ENCODE measurements at places on chromosomes 6 and 20. TPM values are rescaled to one million over a fixed set of nuclear protein-coding genes. Genes with fewer than 3 reads are reported as not detected.

Gene RBM24
- total RNA-seq: 3.4 TPM

Gene MAP1LC3A
- 20.9 TPM for total RNA-seq

DNA sequence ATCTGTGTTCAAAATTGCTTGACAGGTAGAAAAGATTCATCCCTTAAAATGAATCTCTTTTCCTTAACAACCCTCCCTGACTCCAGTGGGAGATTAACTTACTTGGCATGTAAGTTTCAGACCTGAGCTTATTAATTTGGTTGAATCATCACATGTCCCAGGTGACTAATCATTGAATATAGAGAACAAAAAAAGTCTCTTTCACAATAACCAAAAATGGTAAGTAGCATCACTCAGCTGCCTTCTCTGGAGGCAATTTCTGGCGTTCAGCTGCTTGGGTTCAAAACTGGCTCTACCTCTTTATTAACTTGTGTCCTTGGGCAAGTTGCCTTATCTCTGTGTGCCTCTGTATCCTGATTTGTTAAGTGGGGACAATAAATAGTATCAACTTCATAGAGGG lies 2.9 kb downstream of the C6orf141 start:
- peak; percentile 25 for DNase-seq

DNA sequence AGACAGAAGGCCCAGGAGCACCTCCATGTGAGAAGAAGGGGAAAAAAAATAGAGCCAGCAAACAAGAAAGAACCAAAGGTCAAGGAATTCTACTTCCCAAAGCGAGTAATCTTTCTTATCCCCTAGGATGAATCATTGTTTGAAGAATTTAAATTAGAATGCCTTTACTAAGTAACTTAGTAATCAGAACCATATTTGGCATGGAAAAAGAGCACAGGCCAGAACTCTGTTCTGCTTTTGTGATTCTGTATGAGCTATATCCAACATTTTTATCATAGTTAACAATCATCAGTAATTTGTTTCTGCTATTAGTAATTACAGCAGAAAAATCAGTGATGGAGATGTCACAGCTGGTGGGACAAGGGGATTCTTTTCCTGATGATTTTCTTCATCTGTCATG lies 228.8 kb upstream of the FAM83B start:
- DNase-seq: peak; percentile 39

GRCh38 chr6:56739836-56740815 lies 97.4 kb upstream of the DST start:
- no peak for DNase-seq

Gene RPN2
- total RNA-seq: 405 TPM

Gene PTP4A1
- total RNA-seq: 73.0 TPM

DNA sequence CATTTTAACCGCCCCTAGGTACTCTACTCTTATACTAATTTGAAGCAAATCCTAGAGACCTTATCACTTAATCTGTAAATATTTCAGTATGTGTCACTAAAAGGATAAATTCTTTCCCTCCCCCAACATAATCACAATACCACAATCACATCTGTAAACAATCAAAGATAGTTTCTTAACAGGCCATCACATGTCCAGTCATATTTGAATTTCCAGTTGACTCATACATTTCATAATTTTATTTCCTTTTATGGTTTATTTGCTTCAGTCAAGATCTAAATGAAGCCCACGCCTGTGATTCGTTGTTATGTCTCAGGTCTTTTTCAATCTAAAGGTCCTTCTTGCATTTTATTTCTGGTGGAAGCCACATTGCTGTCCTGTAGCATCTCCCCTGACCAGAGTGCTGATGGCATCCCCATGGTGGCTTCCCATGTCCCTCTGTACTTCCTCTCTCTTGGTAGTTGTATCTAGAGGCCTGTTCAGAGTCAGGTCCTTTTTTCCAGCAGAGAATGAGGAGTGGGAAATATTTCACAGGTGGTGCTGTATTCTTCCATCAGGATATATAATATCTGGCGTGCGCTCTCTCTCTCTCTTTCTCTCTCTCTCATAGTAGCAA lies 128.6 kb upstream of the SLC22A23 start:
- peak; percentile 28 for DNase-seq

DNA sequence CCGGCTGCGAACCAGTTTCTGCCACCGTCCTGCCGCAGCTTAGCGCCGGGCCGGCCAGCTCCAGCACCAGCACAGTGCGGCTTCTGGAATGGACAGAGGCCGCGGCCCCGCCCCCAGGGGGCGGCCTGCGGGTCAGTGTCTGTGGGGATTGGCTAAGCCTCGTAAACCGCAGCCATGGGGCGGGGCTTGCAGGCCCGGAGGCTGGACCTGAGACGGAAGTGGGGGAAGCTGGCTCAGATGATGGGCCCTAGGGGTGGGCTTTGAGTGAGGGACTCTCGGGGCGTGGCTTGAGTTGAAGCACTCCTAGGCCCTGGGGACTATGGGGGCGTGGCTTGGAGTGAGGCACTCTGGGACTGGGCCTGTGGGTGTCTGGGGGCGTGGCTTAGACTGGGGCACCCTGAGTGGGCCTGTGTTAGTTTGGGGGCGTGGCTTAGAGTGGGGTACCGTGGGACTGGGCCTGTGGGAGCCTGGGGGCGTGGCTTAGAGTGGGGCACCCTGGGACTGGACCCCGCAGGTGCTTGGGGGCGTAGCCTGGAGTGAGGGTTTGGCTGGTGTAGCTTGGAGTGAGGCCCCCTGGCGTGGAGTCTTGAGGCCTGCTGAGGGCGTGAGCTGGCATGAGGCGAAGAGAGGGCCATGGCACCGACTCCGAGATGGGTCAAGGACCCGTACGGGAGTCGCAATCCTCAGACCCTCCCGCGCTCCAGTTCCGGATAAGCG lies 6.6 kb downstream of the L3MBTL1 start:
- peak; percentile 98 for DNase-seq

DNA sequence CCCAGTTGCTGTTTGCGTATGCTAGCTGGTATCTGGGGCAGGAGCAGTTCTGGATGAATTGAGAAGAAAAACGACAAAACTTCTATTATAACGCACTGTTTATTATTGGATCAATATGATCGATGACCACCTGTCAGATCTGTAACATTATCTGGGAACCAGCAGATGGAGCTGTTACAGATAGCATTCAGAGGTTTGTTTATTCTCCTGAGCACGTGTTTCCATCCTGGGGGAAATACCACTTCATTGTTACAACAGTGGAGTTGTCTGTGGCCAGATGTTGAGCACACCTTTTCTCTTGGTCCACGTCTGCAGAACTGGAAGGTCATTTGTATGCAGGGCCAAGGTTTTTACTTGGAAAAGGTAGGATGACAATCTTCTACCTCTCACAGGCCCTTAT lies 16.0 kb upstream of the NKX2-2 start:
- DNase-seq: peak; percentile 27

Gene ETV7
- total RNA-seq: 0.09 TPM

Gene HLA-DOB
- not detected for total RNA-seq

GRCh38 chr20:17933711-17934110 lies 34.9 kb downstream of the SNX5 start:
- no peak for DNase-seq

GRCh38 chr20:62795023-62795761 lies 1.1 kb upstream of the MRGBP start:
- peak; percentile 61 for DNase-seq

GRCh38 chr6:41682497-41683272 lies 44.4 kb downstream of the MDFI start:
- no peak for DNase-seq

Gene VARS2
- 11.7 TPM for total RNA-seq

GRCh38 chr20:44600758-44601201 lies 18.4 kb downstream of the PKIG start:
- DNase-seq: peak; percentile 39

- no peak for DNase-seq
Observed at GRCh38 chr6:470051-470900, 78.7 kb downstream of the IRF4 start.

DNA sequence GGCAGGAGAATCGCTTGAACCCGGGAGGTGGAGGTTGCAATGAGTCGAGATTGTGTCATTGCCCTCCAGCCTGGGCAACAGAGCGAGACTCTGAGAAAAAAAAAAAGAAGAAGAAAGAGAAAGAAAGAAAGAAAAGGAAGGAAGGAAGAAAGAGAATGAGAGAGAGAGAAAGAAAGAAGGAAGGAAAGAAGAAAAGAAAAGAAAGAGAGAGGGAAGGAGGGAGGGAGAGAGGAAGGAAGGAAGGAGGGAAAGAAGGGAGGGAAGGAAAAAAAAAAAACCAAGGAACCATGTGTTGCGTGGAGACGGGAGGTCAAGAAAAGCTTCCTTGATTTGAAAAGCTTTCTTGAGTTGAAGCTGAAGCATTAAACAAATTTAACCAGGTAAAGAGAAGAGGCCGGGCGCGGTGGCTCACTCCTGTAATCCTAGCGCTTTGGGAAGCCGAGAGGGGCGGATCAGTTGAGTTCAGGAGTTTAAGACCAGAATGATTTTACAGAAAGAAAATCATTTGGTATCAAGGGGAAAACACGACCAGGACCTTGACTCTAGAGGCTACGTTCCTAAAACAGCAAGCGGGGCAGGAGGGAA lies 90.5 kb upstream of the PRSS16 start:
- DNase-seq: peak; percentile 13

DNA sequence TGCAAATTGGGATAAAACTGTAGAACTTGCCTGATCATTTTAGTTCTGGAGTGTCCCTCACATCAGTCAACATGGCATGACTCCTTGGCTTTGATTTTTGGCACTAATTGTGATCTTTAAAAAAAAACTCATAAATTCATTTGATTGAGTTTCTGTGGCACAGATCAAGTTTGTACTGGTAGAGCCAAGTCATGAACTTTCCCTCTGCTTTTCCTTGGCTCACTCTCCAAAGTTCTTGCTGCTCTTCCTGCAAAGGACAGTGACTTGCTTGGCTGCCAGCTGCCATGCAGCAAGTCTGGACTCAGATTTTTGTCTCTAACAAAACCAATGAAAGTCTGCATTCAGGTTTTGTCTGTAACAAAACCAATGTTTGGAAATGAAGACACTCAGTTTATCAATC lies 115.5 kb downstream of the RFX6 start:
- no peak for DNase-seq

DNA sequence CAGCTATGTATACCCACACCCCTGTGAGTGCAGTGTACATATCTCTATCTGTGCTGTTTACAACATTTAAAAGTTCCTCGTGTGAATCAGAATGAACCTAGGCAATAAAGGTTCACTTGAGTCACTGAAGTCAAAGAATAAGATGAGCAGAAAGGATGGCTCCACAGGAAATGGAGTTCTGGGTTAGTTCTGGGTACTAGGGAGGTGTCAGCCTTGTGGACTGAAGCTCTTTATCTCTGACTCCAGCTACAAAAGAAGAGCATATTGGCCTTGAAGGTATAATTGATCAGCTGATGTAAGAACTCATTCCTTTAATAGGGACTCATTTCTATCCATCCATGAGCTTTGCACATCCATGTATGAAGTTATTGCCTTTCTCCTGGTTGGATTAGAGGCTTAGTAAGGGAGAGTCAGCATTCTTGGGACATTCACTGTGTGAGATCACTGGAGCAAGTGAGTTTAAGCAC lies 73.9 kb upstream of the BACH2 start:
- DNase-seq: no peak

Gene FLRT3
- total RNA-seq: 0.51 TPM

Gene TLDC2
- 0.14 TPM for total RNA-seq

Gene RFX6
- total RNA-seq: not detected

Gene C6orf15
- not detected for total RNA-seq

DNA sequence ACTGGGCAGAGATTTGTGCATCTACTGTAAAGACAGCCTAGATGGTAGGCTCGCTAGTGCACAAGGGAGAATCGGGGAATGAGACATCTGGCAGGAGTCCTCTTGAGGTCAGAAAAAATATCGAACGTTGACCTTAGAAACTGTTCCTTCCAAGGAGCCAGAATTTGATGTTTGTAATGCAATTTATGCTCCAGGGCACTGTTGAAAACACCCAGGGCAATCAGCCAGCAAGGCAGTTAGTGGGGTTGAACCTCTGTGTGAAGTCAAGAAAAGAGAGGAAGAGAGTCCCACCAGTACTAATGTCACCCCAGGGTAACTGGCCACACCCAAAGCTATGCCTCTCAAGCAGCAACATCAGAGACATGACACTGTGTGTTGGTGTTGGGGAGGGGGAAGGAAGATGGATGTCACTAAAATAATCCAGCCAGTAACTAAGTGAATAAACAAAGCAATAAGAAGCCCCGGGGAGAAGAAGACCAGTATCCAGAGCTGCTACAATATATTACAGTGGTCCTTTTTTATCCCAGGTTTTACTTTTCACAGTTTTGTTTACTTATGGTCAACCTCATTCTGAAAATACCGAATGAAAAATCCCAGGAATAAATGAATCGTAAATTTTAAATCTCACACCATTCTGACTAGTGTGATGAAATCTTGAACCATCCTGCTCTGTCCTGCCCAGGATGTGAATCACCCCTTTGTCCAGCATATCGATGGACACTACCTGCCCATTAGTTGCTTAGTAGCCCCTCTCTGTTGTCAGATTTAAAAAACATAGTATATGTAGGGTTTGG lies 32.9 kb upstream of the PDE10A start:
- peak; percentile 19 for DNase-seq

All from dermis blood vessel endothelial cell (primary cell).